ENCODE measurements at places on chromosomes 4 and X. TPM values are rescaled to one million over a fixed set of nuclear protein-coding genes. Genes with fewer than 3 reads are reported as not detected.

DNA sequence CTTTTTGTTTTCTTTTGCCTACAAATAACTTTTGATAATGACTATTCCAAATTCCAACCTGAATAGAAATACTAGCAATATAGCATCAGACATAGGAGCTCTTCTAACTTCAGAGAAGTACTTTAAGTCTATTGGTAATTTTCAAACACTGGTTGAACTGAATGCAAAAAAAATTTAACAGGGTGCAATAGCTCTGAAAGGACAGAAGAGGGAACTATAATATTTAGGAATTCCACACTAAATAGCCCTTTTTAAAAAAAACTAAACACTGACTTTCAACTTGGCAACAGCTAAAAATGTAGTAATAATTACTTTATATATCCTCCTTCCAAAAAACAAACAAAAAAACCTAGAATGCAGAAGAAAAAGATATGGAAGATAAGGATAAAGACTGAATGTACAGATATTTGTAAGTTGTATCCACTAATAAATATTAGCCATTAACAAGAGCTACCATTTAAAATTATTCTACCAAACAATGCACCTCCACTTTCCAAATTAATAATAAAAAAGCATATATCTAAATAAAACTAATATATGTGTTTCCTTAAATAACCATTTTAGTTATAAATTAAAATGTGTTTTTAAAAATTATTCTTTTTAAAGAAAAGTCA, 81.4 kb downstream of the FBXW7 start:
- peak; percentile 25 for DNase-seq

ACE2 gene
- 0.04 TPM for total RNA-seq

DNA sequence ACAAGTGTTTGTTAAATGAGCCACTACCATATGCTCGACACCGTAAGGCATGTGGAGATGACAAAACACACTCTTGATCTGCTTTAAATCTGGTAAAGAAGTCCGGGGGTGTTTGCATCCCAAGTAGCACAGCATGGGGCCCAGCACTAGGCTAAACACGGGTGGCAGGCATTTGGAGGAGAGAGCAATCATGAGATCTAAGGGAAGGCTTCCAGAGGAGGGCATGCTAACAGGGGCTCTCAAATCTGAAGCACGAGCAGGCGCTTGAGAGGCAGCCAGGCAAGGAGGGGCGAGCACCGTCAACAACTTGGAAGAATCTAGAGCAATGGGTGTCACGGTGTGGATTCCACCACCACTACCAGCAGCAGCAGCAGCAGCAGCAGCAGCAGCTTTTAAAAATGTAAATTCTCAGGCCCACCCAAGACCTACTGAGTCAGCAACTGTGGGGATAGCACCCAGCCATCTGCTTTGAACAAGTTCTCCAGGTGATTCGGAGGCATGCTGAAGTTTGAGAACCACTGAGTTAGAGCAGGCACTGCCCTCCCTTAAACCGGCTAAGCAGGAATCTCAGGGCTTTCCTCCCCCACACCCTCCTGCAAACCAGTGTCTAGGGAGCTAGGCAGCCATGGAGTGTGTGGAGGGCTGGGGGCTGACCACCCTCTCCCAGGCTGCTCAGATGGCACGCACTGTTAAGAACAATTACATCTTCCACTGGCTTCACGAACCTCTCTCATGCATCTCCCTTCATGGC, 70.2 kb upstream of the MAP3K15 start:
- DNase-seq: no peak

MORC4 gene
- total RNA-seq: 38.9 TPM

LDOC1 gene
- total RNA-seq: 6.5 TPM

Measured in muscle of leg (tissue), 16 donors.